ENCODE measurements at places on chromosomes 16 and 17.

DNA sequence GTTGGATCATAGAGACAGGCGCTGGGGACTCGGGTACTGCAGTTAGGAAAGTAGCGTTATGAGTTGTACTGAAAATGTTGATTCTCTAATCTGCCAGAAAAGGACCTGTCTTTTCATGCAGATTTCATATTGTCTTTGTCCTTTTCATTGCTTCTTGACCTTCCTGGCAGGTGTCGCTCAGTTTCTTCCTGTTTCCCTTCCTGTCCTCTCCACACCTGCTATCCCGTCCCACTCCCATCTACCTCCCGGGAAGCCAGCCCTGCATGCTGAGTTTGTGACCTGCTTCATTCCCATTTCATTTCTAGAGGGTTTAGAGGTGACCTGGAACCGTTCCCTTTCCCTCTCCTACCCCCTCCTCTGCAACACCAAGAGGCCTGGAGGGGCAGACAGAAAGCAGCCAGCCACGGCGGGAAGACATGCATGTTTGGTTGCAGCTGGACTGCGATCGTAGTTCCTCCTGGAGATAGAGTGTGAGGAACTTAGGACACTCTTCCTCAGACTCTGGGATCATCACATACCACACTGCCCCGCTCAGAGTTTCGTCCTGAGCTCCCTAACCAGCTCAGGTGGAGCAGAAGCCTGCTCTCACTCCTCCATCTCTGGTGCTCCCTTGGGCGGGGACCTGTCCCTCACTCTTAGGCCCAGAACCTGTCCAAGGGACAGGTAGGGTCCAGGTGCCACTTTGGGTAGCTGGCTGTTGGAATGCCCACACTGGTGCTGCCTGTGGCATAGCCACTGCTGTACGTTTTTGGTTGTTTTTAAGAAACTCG lies 23.9 kb upstream of the ARHGAP23 start:
- DNase-seq = no peak

GRCh38 chr17:19717031-19717360 lies 612 bp upstream of the SLC47A2 start:
- no peak for DNase-seq

DNA sequence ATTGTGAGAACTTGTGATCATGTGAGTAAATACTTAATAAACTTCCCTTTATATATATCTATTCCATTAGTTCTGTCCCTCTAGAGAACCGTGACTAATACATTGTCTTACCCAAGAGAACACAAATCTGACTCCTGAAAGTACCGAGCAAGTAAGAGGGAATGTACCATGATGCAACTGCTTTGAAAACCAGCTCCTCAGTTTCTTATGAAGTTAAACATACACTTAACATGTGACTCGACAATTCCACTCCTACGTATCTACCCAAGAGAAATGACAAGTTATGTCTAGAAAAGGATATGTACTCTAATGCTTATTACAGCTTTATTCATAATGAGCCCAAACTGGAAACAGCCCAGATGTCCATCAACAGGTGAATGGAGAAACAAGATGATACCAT lies 8.8 kb upstream of the GJD3 start:
- DNase-seq = no peak

DNA sequence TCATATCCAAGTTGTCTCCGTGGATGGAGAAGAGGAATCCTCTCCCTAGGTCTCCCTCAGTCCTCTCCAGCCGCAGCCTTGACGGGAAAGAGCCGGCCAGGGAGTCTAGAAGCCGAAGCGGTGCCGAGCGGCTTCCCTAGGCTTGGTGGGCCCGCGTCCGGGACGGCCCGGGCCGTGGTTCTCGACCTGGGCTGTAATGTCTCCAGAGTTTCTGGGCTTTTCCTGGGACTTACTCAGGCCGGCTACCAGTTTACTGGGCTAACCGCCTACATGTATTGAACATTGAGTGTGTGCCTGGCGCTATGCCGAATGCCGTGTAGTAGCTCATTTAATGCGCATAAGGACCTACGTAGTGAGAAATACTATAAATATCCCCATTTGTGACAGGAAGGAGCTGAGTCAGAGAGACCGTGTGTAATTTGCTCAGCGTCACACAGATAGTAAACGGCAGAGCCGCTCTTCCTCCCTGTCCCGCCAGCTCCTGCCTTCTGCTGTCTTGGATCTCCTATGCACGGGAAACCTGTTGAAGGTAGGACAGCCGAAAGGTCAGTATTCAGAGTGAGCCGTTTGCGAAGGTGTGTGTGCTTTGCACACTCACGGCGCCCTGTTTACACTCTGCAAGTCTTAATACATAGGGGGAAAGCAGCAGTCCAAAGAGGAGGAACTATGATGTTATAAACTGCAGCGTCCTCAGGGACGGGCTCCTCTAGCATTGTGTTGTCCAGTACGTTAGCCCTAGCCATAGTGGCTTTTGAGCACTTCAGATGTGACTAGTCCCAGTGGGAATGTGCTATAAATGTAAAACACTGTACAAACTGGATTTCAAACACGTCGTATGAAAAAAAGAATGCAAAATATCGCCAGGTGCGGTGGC lies 723 bp upstream of the SPAG5 start:
- peak; percentile 48 for DNase-seq

DNA sequence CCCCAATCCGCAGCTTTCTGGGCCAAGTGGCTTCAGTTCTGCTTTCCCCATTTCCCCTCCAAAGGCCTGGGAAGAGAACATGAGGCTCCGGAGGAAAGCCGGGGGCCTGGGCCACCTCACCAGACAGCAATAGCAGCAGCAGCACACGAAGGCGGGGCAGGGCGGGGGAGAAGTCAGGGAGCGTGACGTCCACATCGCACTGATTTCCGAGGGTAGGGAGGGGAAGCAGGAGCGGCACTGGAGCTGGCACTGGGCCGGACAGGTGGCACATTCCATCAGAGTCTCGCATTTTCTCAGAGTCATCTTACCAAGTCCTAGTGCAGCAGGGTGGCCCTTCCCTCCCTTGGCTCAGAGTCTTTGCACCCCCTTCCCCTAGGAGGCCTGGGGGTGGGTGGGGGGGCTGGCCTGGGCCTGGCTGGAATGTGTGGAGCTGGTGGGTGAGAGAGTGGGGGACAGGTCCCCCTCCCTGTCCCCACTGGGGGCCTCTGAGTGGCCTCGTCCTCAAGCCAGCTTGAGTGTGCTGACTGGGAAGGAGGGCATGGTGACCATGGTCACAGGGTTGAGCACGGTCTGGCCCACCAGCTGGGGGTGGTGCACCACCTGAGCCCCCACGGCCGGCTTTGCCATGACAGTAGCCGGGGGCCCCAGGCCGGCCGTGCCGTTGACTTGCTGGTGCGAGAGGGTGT lies 14.3 kb downstream of the MNT start:
- DNase-seq = peak; percentile 80

DNA sequence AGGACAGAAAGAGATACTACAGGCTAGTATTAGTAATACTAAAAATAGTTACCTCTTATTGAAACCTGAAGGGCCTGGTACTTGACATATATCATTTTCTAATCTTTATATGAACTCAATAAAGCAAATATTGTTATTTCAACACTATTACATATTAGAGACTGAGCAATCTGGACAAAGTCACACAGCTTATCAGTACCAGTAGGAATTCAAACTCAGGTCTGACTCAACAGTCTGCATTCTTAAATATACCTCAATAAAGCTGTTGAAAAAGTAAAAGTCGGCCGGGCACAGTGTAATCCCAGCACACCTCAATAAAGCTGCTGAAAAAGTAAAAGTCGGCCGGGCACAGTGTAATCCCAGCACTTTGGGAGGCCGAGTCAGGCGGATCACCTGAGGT lies 67.4 kb downstream of the KANSL1 start:
- no peak for DNase-seq

- DNase-seq = no peak
Observed at GRCh38 chr16:66525396-66526180, 24.3 kb downstream of the TK2 start.

DNA sequence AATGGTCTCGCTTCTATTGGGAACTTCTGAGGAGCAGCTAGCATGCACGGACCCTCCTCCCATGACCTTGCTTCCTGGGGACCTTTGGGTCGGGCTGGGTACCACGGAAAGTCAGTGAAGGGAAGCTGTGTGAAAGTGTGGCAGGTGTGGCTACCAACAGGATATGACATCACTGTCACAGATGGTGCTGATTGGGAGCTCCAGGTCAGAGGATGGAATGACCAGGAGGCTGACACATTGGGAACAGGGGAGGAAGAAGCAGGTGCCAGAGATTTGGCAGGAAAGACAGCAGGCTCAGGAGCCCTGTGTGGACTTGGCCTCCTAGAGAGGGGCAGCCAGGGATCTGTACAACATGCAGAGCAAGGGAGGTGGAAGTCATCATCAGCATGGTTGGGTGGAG lies 34.0 kb downstream of the CPNE2 start:
- no peak for DNase-seq

GRCh38 chr16:84746875-84747274 lies 47.1 kb downstream of the USP10 start:
- DNase-seq = no peak

DNA sequence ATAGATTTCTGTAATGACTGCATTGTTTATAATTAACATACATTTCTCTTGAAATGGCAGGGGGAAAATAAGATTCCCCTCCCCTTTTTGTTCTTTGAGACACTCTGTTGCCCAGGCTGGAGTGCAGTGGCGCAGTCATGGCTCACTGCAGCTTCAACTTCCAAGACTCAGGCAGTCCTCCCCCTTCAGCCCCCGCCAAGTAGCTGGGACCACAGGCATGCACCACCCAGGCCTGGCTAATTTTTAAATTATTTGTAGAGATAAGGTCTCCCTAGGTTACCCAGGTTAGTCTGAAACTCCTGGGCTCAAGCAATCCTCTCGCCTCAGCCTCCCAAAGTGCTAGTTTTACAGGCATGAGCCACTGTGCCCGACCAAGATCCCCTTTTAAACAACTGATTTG lies 67.7 kb downstream of the KATNIP start:
- DNase-seq = no peak

GRCh38 chr17:20089756-20090547 lies 80.8 kb downstream of the SPECC1 start:
- no peak for DNase-seq

- DNase-seq = no peak
Observed at GRCh38 chr16:27345201-27345600, 31.4 kb downstream of the IL4R start.

- no peak for DNase-seq
Observed at GRCh38 chr16:11583166-11583565, 3.6 kb downstream of the LITAF start.

- peak; percentile 30 for DNase-seq
Observed at GRCh38 chr17:59221159-59221847, 992 bp downstream of the GDPD1 start.

DNA sequence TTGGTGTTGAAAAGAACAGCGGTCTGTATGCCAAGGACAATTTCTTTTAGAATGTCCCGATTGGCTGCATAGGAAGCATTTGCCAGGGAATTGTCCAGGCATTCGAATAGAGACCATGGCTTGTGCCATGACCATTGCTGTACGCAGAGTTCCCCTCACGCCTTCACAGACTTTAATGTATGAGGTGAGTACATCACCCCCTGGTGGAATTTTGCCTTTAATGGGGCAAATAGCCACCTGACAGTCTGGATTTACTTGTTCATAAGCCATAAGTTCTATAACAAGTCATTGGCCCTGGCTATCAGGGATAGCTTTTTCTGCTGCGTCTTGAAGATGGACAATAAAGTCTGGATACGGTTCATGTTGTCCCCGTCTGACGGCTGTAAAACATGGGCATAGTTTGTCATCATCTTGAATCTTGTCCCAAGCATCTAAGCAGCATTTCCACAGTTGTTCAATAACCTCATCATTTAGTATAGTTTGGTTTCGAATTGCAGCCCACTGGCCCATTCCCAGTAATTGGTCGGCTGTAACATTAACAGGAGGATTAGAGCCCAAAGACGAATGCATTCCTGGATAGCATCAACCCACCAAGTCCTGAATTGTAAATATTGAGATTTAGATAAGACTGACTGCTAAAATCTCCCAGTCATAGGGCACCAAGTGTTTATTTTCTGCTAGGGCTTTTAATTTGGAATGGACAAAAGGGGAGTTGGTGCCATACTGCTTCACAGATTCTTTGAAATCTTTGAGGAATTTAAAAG lies 67.7 kb upstream of the ARL4D start:
- DNase-seq = no peak

DNA sequence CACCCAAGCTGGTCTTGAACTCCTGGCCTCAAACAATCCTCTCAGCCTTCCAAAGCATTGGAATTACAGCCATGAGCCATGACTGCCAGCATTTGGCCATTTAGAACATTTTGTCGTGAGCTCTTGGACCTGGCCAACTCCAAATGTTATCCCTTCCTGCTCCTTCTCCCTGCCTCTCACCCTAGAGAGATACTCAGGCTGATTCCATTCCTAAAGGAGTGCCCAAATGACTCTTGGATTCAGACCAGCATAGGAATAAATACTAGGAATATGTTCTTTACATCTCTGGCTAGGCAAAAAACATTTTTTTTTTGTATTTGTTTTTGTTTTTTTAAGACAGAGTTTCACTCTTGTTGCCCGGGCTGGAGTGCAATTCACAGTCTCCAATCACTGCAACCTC lies 15.5 kb downstream of the FZD2 start:
- no peak for DNase-seq

All from left kidney (tissue), 8 donors.